ENCODE measurements at places on chromosomes 4 and X.

GRCh38 chr4:109671350-109671749 is 31.9 kb downstream of the CASP6 start:
- no peak for DNase-seq

- DNase-seq = no peak
Observed at GRCh38 chr4:25144870-25145481, 15.3 kb downstream of the SEPSECS start.

DNA sequence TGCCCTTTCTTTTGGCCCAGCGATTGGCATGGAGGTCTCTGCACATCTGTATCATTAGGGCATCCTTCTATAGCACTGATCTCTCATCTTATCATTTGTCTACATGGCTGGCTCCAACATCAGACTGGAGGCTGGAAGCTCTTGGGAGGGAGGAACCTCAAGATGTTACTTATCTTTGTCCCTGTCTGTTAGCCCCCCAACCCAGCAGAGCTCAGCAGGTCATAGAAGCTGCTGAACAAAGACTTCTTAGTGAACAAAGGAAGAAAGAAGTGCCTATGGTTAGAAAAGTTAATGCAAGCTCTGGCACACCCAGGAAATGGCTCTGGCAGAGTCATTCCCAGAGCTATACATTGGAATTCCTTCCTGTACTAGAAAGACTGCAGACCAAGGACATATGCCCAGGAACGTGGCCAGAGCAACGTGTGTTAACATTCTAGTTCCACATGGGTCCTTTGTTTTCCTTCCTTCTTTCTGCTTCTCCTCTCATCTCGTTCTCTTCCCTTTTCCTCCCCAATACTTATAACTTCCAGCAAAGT is 74.0 kb downstream of the SEL1L3 start:
- DNase-seq = no peak

- DNase-seq = no peak
Observed at GRCh38 chr4:115113506-115114106, at the start of gene NDST4. Gene NDST4, minus strand, starts transcription at chr4:115113620. Its CDS starts 36,584 bp downstream, at chr4:115077036.

DNA sequence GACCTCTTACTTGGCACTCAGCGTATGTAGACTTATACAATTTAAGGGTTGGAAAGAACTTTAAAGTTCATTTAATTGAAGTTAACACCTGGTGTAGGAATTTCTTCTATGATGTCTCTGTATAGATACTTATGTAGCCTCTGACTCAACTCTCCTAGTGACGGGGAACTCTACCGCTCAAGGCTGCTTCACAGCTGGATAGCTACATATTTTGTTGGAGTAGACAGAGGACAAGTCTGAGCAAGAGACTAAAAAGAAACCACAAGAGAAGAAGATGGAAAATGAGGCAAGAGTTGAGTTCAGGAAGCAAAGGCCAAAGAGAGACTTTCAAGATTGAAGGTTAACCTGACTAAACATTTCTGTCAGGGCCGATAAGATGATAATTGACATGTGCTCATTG is 52.6 kb downstream of the GPR50 start:
- DNase-seq = no peak
